ENCODE measurements at places on chromosomes 2 and 18.

DNA sequence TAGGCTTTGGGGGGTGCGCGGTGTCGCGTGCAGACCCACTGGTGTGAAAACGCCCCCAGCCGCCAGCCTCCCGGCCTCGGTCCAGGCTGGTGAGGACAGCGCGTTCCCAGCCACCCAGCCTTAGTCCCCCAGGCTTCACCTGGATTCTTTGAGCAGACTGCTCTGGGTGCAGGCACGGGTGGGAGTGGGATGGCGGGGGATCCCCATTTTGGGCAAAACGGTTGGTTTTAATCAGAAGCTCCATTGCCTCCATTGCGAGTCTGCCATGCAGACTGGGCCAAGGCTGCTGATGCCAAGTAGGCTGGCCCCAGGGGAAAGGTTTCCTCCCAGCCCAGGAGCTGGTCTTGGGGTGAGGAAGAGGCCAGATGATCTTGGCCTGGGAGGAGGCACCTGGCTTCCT lies 445 bp downstream of the MLPH start:
- no peak for DNase-seq

DNA sequence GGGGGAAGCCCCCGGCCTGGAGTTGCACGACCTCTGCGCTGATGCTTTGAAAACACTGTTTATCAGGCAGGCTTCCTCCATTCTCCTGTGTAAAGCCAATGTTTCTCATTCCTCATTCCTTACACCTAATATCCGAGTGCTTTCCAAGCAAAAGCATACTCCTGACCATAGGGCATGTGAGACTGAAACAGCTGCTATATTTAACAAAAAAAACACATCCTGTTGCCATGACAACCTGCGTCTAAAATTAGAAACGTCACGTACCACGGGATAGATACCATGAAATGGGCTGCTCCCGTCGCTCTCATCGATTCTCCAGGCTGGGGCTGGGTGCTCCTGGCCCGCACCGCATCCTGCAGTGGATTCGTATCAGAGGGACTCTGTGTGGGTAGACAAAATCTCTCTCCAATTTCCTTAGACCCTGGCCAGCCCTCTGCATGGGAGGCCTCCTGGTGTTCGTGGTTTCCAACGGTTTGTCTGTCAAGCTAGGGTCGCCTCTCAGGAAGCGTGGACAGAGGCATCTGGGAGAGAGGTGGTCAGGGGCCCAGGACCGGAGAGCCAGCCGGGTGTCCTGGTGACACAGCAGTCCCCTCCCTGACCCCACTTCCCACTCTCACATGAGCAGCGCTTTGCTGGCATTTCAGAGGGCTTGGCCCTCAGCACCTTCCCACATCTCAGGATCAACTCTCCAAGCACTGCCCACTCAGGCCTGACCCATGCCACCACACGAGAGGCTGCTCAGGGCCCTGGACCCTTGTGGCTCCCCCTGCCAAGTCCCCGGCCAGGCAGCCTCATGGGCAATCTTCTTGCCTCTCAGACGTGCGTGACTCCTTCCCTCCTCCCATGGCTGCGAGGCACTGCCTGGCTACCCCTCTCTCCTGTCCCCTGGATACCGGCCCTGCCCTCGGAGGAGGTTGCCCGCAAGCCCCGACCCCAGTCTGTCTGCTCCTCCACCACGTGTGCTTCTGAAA lies 268.1 kb downstream of the NDUFA10 start:
- DNase-seq, result peak; percentile 74

- no peak for DNase-seq
Observed at GRCh38 chr2:73832930-73833329, 4.2 kb downstream of the STAMBP start.

DNA sequence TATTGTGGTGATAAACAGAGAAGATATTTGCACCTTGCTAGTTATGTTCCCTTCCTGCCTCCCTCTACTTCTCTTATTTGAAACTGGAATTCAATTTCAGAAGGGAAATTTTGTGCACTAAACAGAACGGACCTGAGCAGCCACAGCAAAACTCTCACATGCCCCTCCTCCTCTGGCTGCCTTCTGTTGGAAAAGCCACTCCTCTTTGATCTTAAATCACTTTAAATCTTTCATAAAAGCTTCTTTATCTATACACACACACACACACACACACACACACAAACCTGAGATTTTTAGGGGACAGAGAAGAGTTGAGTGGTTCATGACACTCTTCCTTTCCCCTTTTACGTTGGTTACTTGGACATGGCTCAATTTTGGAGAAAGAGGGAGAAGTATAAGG lies 5.6 kb downstream of the TBR1 start:
- DNase-seq, result no peak

DNA sequence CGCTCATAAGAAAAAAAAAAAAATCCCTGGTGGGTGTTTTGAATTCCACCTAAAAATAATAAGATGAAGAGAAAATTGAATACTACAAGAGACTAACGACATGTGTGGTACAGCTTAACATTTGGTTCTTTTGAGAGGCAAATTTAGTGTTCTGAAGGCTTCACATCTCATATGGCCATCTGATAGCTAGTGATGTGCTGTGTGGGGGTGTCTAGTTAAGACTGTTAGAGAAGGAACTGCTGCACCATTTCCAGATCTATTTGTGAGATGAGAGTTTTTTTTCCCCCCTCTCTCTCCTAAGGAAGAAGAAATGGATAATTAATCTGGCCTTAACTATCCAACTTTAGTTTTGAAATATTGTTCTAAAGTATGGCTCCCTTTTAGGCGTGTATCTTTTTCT lies 321.6 kb downstream of the SLC4A3 start:
- no peak for DNase-seq
